ENCODE measurements at places on chromosomes 13 and 19. TPM values are rescaled to one million over a fixed set of nuclear protein-coding genes. Genes with fewer than 3 reads are reported as not detected.

ZNF738 gene
- 9.5 TPM for total RNA-seq

CEACAM3 gene
- not detected for total RNA-seq

DNA sequence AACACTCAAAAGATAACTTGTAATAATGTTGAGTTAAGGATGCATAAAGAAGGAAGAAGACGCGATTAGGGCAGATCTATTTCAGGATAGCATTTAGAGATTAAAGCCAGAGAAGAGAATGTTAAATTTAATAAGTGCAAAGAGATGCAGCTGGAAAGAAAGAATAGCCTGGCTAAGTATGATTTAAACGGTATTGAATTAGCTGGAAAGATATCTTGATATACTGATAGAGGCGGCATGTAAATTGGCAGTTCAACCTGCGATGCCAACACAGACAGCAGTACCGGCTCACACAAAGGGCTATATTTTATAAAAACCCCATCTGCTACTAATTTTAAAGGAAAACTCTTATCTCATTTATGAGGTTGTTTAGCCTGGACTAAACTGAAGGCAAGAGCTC is 121.4 kb downstream of the ENOX1 start:
- H3K4me3 ChIP-seq: no peak overlapping the region
- no peaks in the 10 kb centered on the region for H3K4me1 ChIP-seq
- no peak overlapping the region for H3K27ac ChIP-seq
- DNase-seq: no peak
- no peaks in the 10 kb centered on the region for H3K36me3 ChIP-seq

DNA sequence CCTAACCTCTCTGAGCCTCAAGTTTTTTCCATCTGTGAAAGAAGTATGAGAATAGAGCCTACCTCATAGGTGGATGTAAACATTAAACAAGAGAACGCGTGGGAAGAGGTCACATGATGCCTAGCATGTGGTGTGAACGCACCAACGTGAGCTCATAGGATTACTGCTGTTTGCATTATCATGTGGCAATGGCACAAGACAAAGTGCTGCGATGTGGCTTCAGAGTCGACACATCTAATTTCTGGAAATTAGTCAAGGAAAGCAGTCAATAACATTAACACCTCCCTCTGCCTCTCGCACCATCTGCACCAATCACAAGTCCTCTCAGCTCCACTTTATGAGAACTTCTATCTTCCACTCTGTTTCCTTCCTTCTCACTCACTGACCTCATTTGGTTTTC is 489.7 kb downstream of the COG6 start:
- no peaks in the 10 kb centered on the region for H3K27me3 ChIP-seq
- no peak for DNase-seq
- H3K4me3 ChIP-seq: no peak overlapping the region
- H3K36me3 ChIP-seq: no peaks in the 10 kb centered on the region
- H3K27ac ChIP-seq: no peak overlapping the region

GRCh38 chr19:16347706-16348105 is 23.1 kb downstream of the KLF2 start:
- H3K4me1 ChIP-seq: no peaks in the 10 kb centered on the region
- no peak for DNase-seq
- peak overlapping the region; percentile 67 for H3K27ac ChIP-seq
- no peaks in the 10 kb centered on the region for H3K36me3 ChIP-seq
- no peaks in the 10 kb centered on the region for H3K27me3 ChIP-seq
- H3K4me3 ChIP-seq: no peak overlapping the region

FPR2 gene
- 0.15 TPM for total RNA-seq

Measured in breast epithelium (tissue), 4 donors.